ENCODE measurements at places on chromosomes 6 and 20.

DNA sequence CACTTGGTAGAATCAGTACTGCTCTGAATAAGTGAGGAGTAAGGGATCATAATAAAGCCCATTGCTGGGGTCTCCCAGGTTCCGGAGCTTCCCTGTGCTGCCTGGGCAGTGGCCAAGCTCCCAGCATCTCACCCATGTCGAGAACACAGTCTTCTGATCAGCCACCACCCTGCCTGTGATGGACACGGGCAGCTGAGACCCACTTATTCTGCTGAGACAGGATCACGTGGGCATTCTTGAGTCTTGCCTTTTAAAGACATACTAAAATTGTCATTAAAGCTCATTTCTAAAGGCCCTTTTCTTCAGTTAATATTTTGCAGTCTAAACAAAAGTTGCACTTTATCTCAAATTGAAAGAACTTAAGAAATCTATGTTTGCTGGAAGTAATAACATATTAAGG is 42.7 kb upstream of the SLC22A2 start:
- DNase-seq = no peak

- no peak for DNase-seq
Observed at GRCh38 chr20:63606686-63607085, 20.2 kb downstream of the GMEB2 start.

DNA sequence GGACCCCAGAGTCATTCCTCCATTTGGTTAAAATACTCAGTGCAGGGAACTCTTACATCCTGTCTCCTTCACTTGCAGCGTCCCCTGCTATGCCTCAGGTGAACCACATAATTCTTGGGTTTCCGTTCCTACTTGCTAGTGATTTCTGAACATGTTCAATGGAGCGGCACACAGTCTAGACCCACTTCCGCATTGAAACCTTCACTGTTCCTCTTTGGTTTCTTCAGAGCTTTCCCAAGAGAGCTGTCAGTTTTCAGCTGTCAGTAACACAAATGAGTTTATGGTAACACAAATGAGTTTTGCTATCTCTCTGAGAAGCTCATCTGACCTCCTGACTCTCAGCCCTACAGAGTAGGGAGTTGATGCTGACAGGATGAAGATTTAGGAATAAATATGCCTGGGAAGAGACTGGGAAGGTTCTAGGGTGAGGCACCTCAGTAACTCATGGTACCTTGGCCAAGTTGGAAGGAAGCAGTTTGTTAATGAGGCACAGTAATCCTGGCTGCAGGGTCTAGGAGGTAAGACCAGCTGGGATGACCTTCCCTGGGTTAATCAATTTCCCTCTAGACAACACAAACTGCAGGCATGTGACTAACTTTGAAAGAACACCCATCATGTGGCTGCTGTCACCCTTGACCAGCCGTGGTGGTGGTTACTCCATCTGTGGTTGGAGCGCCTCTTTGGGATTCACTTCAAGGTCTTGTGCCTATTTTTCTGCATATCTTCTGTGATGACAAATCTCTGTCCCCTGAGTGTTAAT is 5.4 kb downstream of the SYS1 start:
- peak; percentile 78 for DNase-seq

DNA sequence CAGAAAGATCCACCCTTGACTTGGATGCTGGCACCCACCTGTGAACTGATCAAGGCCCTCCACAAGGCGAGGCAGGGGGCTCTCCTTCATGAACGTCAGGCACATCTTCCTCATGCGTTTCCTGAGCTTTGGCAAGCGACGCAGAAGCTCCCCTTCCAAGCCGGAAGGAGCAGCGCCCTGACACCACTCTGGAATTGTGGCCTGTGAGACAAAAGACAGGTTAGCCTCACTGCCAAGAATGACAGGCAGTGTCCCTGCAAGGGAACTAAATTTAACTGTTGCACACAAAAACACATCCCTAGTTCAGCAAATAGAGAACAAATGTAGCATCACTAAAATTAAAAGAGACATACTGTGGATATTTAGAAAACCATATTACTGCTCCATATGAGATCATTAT is 42.0 kb upstream of the LYRM2 start:
- no peak for DNase-seq

- DNase-seq = no peak
Observed at GRCh38 chr6:75109022-75109421, 96.8 kb downstream of the COL12A1 start.

- no peak for DNase-seq
Observed at GRCh38 chr6:135583256-135583761, 85.8 kb upstream of the AHI1 start.

DNA sequence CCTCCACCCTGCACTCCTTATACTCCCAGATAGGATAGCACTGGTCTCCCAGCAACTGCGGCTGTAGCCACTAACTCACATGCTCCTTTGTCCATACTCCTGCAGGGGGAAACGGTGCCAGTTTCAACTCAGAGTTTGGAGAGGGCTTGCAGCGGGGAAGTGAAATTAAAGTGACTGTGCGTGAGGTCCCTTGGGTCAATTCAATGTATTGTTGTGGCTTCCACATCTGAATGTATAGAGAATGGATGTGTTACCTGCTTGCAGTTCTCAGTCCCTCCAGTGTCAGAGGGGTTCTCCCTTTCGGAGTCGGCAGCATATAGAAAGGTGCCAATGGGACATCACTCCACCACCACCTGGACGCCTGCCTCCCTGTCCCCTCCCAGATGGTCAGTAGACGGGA is 93.6 kb upstream of the CNKSR3 start:
- DNase-seq = no peak

GRCh38 chr6:105954148-105954547 is 132.0 kb upstream of the PRDM1 start:
- no peak for DNase-seq

GRCh38 chr6:45514454-45515230 is 136.9 kb upstream of the SUPT3H start:
- DNase-seq = no peak

- no peak for DNase-seq
Observed at GRCh38 chr6:5871296-5871695, 135.4 kb downstream of the NRN1 start.

GRCh38 chr20:47272893-47273590 is 83.5 kb downstream of the ZMYND8 start:
- DNase-seq = no peak

GRCh38 chr6:150427037-150427602 is 58.3 kb downstream of the IYD start:
- DNase-seq = no peak

GRCh38 chr6:44489910-44490604 is 102.6 kb downstream of the CDC5L start:
- no peak for DNase-seq

GRCh38 chr6:149867876-149868640 is 3.9 kb upstream of the LRP11 start:
- DNase-seq = no peak

DNA sequence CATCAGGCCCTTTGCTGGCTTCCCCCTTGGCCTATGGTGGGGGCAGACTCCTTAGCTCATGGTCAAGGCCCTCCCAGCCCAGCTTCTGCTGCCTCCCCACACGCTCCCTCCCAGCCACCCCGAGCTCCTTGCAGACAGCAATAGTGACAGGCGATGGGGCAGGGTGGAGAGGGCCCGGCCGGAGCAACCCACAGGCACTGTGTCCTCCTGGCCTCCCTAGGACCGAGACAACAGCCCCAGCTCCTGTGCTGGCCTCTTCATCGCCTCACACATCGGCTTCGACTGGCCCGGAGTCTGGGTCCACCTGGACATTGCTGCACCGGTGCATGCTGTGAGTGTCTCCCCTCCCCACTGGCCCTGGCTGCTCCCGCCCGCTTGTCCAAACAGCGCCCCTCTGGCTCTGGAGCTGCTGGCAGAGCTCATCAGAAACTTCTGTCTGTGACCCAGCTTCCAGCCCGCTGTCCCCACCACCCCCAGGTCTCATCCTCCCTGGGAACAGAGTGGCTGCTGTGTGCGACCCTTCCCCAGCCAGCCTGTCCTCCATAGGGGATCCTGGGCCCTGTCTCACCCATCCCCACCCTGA is 21.8 kb downstream of the NPEPL1 start:
- peak; percentile 61 for DNase-seq

- DNase-seq = no peak
Observed at GRCh38 chr6:118086159-118086558, 179.1 kb downstream of the SLC35F1 start.

DNA sequence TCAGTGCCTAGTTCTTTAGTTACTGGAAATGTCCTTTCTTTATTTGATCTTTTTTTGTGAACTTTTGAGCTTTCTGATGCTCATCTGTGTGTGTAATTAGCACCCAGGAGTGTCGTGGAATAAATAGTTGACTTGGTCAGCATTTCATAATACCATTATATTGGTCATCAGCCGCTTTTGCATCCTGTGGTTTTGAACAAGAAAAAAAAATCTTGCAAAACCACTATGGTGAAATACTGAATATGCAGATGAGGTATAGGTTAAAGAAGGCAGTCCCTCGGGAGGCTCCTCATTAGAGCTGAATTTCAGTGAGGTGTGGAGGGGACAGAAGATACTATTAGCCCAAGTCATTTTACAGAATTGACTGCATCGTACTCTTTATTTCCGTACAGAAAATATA is 90.1 kb downstream of the FOXO3 start:
- no peak for DNase-seq

DNA sequence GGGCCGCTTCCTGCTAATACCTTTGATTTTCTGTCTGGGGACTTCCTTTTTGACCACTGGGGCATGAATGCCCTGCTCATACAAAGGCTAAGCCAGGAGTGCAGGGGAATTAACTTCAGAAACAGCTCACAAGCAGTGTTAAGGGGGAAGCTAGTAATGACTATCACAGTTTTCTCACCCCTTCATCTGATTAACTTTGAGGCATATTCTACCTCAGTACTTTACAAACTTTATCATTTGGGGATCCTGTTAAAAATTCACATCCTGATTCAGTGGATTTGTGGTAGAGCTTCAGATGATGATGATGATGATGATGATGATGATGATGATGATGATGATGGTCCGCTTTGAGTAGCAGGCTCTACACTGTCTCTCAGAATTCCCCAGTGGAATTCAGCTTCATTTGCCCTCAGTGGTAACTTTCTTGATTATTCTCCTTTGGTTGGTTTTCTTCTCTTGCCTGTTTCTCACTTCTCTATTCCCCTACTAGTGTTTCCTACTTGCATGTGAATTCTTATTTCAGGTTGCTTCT is 78.4 kb upstream of the TMEM170B start:
- DNase-seq = no peak

DNA sequence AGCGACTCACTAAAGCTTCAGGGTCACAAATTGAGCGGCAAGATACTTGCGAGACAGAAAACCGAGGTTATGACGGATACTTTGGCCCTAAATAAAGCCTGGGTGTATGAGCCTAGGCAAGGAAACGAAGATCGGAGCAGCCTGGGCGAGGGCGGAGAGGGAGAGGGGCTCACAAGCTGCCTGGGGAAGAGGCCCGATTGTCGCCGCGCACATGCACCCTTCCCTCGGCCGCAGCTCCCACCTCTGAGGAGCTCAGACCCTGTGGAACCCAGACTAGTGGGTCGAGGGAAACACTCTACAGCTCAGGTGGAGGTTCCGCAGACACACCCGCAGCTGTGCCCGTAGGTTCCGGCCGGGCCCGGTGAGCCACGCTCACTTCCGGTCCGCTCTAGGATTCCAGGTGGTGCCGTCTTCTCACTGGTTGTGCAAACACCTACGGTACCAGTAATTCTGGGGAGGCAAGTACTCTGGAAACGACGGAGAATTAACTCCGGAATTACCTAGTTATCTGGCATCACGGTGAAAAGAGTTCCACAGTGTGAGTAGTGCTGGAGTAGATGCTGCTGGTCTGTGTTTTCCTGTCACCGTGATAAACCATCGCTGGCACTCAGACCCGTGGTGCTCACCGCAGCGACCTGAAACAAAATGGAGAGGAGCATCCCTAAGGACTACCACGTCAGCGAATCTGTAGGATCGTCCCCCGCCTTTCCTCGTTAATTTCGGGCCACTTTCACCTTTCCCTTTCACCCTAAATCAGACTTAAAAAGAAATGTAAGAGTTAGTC is 61.5 kb downstream of the GPX5 start:
- DNase-seq = peak; percentile 83

DNA sequence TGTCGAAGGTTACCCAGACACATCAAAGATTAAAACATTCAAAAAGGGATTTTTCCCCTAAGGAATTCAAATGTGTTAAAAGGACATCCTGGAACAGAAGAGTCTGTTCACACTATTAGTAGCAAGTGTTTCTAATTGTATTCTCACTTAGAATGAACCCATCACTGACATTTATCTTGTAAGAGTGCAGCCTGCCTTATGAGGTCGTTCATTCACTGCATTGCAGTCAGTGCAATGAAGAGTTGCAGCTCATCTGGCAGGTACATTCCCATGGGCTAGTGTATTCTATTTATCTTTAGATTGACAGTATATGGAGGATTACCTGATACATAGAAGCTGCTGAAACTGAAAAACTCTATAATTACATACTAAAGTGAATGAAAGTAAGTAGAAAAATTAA is 36.5 kb downstream of the PHACTR1 start:
- DNase-seq = no peak

GRCh38 chr6:80771941-80772340 is 665.5 kb downstream of the BCKDHB start:
- no peak for DNase-seq

DNA sequence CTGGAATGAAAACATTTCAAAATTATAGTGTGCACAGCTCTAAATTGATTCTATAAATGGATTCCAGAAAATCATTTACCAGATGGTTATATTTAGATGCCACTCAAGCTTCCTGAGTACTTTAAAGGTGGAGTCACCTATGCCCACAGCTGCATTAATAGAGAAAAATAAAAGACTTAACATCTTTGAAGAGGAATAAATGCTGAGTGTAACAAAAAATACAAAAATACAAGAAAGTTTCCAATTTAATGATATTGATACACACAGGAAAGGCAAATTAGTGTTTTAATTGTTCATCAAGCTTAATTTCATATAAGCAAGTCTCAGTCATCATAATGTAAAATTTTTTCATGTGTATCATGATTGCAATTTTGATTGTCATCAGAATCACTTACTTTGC is 89.5 kb upstream of the MANEA start:
- DNase-seq = no peak

DNA sequence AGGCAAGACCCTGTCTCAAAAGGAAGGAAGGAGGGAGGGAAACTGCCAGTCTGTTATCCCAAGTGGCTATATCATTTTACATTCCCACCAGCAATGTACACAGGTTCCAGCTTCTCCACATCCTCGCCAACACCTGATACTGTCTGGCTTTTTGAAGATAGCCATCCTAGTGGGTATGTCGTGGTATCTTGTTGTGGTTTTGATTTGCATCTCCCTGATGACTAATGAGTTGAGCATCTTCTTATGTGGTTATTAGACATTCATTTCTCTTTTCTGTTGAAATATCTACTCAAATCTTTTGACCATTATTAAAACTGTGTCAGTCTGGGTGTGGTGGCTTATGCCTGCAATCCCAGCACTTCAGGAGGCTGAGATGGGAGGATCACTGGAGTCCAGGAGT is 47.9 kb upstream of the ARID1B start:
- DNase-seq = no peak

DNA sequence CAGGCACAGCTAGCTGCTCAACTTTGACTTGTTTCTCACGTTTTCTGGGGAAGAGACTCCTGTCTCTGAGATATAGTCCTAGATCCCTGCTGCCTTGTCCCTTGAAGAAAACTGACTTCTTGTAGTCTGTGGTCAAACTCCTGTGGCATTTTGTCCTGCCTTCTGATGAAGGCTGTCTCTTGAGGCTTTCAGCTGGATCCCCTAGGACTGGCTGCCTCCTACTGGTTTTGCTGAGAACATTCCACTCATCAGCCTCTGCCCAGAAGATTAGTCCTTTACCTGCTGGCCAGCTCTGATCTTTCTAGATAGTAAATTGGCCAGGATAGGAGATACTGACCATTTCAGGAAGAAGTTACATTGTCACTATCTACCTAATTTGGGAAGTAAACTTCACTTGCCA is 71.9 kb upstream of the CNR1 start:
- no peak for DNase-seq

GRCh38 chr20:20856306-20856705 is 143.9 kb upstream of the RALGAPA2 start:
- DNase-seq = no peak

All from spleen (tissue), 13 donors.